ENCODE measurements at places on chromosomes 1 and 21.

GRCh38 chr1:156571919-156572662, at the start of gene IQGAP3:
IQGAP3 (minus strand) TSS chr1:156572565; CDS start chr1:156572529, 36 bp downstream.
- peak; percentile 79 for DNase-seq

DNA sequence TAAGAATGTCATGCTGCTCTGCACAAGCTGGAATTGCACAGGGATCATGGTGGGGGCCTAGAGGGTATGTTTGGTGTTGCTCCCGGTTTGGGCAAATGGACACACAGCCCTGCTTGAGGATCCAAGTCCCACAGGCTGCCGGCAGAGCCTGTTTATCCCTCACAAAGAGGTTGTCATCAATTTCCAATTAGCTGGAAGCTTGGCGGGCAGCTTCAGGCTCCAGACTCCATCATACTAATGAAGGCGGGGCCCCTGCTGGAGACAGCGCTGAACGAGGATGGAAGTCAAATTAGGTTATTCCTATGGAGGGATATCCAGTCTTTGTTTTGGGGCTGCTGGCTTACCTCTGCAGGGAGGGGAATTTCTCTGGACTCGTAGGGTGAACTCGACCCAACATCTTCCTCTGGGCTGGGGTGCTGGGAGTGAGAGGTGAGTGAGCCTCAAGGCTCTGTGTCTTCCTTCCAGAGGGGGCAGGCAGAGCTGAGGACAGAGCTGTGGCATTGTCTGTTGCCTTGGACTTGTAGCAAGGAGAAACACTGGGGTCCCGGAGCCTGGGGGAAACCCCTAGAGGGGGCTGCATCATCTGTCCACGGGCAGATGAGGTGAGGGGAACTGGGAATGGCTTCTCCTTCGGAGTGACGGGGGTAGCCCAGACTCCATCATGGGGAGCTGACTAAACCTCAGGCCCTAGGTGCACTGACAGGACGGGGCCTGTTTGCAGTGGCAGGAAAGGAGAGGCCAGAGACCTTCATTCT, 24.9 kb upstream of the PARP1 start:
- no peak for DNase-seq

GRCh38 chr1:77966291-77966690, 12.6 kb downstream of the FUBP1 start:
- DNase-seq: no peak

- peak; percentile 33 for DNase-seq
These were observed at the start of gene CHRNB2 for GRCh38 chr1:154567386-154568156. CHRNB2 (plus strand) TSS chr1:154567778; CDS start chr1:154568045, 267 bp downstream.

GRCh38 chr1:211611818-211612217, 32.9 kb upstream of the SLC30A1 start:
- DNase-seq: no peak

DNA sequence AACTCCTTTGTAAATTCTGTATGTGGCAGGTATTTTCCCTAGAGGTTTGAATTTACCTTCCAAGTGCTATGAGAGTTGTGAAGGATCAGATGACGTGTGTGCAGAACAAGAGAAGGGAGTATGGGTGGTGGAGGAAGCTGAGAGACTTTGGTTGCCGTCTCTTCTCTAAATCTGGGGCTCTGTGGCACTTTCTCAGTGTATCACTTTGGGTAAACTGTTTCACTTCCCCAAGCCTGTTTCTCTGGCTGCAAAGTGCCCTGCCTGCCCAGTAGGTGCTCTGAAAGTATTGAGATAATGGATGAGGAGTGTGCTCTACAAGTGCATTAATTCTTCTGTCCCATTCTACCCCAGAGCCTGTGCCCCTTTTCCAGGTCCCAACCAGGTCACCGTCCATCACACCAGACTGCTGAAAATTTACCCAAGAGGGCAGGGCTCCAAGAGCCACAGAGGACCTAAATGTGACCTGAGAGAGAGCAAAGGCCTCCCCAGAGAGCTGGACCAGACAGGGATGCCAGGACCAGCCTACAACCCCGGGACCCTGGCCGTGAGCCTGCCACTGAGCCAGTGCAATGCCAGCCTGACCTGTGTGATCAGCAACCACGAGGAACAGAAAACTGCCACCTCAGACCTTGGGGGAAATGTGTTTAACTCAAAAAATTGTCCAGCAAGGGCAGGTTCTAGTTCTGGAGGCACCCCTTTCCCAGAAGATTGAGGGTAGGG, 131.6 kb upstream of the ETV3 start:
- DNase-seq: no peak

DNA sequence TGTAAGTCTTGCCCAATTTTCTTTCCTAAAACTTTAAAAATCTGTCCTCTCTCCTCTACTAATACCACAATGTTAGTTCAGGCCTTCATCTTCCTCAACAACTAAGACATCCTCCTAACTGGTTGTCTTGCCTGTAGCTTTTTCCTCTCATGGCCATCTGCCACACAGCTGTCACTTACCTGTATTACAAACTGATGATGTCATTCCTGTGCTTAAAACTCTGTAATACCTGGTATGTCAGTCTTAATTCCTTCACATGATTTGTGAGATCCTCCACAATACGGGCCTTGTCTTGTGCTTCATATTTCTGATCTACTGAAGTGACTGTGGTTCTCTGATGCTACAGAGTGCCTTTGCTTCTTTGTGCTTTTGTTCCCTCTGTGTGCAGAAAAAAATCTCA, 9.8 kb downstream of the MRPS14 start:
- DNase-seq: no peak

DNA sequence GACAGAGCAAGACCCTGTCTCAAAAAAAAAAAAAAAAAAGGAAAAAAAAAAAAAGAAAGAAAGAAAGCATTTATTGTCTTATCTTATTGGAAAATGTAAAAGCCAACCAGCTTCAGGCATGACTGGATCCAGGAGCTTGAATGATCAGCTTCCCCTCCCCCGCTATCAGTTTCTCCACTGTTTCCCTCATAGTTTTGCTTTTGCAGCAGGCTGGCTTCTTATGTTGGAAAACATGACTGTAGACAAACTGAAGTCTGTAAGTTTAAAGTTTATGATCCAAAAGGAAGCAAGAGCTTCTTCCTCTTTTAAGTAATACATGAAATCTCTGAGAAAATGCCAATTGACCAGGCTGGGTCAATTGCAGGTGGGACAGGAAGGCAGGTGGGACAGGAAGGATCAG, 52.2 kb downstream of the FHAD1 start:
- no peak for DNase-seq

DNA sequence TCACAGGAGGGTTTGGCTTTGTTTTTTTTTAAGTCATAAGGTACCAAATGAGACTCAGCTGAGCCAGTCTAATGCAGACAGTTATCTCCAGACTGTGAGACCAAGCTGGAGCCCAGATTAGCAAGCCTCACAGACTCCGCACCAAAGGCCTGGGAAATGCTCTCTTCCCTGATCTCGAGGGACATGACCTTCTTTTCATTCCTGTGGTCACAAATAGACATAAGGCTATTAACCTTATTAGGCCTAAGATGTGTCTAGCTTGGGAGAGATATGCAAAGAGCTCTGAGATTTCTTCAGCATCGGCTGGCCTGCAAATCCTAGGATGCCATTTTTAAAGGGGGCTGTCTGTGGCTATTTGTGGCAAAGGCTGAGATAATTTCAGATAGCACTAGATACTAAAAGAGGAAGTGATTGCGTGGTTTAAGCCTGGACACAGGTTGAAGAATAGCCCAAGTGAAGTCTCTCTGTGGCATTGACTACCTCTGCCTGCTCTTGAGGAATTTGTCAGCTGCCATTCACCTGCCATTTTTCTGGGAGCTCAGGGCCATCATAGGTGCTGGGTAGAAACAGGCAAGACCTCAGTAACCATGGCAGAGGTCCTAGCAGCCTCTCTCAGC, 301.3 kb downstream of the SIPA1L2 start:
- DNase-seq: no peak

GRCh38 chr1:150972417-150972940, 2.2 kb downstream of the CERS2 start:
- DNase-seq: no peak

- DNase-seq: no peak
These were observed 45.0 kb upstream of the EPS8L3 start for GRCh38 chr1:109808703-109809102.

All from fibroblast of lung (primary cell).